ENCODE measurements at places on chromosomes 2 and 18. TPM values are rescaled to one million over a fixed set of nuclear protein-coding genes. Genes with fewer than 3 reads are reported as not detected.

Gene FEV
- 1.2 TPM for polyA plus RNA-seq

Gene PLEKHA3
- 6.4 TPM for polyA plus RNA-seq

Gene DLX1
- polyA plus RNA-seq: 0.07 TPM

Gene PMAIP1
- polyA plus RNA-seq: 76.9 TPM

Gene CTAGE1
- polyA plus RNA-seq: 0.03 TPM

Gene ANKRD30BL
- polyA plus RNA-seq: not detected

Gene HES6
- polyA plus RNA-seq: 4.4 TPM

Gene USP14
- polyA plus RNA-seq: 22.7 TPM

Gene SATB2
- 0.06 TPM for polyA plus RNA-seq

Gene PNPT1
- 14.3 TPM for polyA plus RNA-seq

Gene BUB1
- 10.9 TPM for polyA plus RNA-seq

Gene CCBE1
- polyA plus RNA-seq: 5.0 TPM

Gene HJURP
- polyA plus RNA-seq: 16.5 TPM

Gene NEU2
- polyA plus RNA-seq: not detected

Gene RNU2-63P
- polyA plus RNA-seq: not detected

Gene MRO
- not detected for polyA plus RNA-seq

Gene CMPK2
- 1.1 TPM for polyA plus RNA-seq

Measured in SK-N-SH (cell line).